ENCODE measurements at places on chromosomes 16 and 17.

DNA sequence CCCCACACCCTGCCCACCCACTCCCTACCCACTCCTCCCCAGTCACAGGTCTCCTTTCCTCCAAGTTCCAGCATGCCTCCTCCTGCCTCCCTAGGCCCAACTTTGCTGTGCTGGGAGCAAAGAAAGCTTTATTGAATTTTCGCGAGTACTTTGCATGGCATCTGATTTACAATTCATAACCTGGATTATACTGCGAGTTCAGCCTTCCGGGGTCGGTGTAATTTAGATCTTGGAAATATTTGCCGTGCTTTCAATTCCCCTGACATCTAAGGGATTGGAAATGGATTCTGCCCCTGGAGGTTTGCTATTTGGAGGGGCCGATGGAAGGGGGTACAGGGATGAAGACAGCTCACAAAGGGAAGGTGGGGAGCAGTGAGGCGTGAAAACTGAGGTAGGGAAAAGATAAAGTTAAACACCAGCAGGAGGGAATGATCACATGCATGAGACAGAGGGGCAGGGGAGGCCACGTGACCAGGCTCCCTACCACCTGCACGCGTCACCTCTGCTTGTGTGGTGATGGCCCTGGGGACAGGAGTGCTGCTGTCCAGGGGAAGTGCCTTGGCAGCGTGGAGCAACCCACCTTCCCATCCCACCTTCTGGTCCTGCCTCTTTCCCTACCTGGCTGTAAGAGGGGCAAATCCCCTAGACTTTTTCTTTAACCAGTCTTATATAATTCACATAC, 132.3 kb upstream of the RPL38 start:
- no peak for DNase-seq

GRCh38 chr17:73011016-73011486, 81.4 kb downstream of the SLC39A11 start:
- DNase-seq: no peak

GRCh38 chr17:82238472-82239201, 9.8 kb downstream of the SLC16A3 start:
- peak; percentile 49 for DNase-seq

- DNase-seq: no peak
These were observed 5.0 kb upstream of the EFTUD2 start for GRCh38 chr17:44904001-44904984.

DNA sequence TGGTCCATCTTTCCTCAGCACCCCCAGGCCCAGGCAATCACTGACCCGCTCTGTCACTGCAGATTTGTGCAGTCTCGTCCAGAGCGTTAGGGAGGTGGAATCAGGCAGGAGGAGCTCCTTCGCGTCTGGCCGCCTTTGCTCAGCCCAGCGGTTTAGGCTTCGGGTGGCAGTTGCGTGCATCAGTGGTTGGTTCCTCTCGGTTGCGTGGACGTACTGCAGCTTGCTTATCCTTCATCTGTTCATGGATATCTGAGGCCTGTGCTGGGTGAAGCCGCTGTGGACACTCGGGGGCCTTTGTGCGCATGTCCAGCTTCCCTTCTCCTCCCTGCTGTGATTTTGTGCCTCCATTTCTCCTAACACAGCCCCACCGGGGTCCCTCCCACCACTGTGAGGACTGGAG, 4.7 kb upstream of the P2RX1 start:
- no peak for DNase-seq

DNA sequence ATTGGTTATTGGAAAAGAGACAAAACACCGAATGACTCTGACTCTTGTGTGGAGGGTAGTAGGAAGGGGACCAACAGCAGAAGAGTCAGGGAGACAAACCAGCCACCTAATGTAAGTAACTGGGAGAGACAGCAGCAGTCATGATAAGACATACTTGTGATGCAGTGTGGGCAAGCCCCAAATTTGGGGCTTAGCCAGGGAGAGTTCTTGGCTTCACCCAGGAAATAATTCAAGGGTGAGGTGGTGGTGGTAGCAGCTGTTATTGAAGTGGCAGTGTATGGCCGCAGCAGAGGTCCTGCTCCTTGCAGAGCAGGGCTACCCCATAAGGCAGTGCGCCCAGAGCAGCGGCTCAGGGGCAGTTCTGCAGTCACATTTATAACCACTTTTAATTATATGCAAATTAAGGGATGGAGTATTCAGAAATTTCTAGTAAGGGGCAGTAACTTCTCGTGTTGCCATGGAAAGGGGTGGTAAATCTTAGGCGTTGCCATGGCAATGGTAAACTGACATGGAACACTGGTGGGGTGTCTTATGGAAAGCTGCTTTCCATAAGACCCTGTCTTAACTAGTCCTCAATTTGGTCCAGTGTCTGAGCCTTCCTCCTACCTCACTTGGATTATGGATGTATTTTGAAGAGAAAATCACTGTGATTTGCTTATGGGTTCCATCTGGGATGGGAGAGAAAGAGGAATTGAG, 317.1 kb downstream of the PHKB start:
- DNase-seq: no peak

- no peak for DNase-seq
These were observed 180.8 kb downstream of the SALL1 start for GRCh38 chr16:50970281-50970680.

DNA sequence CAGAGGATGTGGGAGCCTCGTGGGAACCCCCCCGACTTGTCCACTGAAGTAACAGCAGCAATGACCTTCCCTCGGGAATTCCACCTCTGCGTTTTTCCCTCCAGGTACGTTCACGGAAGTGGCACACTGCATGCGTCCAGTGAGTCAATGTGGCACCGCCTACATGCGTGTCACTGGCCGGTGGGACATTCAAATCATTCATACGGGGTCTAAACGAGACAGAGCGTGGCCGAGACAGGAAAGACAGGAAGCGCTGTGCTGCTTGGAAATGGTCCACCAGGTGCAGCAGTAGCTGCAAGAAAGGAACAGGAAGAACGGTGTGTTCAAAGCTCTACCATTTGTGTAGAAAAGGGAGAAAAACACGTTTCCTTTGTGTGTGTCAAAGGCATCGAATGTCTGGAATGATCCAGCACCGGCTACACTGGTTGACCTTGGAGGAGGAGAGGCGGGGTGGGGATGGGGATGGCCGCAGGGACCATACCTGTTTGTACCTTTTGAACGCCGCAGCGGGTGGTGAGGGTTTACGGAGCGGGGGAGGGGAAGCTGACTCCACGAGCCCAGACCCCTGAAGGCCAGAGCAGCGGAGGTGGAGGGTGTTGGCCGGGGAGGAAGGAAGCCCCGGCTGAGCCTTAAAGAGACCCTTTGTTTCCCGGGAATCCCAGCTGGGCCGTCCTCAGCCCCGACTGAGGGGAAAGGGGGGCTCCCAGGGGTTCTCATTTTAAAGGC, 1.7 kb upstream of the PGAP6 start:
- no peak for DNase-seq

- no peak for DNase-seq
These were observed 34.9 kb upstream of the DHX40 start for GRCh38 chr17:59530531-59530930.

DNA sequence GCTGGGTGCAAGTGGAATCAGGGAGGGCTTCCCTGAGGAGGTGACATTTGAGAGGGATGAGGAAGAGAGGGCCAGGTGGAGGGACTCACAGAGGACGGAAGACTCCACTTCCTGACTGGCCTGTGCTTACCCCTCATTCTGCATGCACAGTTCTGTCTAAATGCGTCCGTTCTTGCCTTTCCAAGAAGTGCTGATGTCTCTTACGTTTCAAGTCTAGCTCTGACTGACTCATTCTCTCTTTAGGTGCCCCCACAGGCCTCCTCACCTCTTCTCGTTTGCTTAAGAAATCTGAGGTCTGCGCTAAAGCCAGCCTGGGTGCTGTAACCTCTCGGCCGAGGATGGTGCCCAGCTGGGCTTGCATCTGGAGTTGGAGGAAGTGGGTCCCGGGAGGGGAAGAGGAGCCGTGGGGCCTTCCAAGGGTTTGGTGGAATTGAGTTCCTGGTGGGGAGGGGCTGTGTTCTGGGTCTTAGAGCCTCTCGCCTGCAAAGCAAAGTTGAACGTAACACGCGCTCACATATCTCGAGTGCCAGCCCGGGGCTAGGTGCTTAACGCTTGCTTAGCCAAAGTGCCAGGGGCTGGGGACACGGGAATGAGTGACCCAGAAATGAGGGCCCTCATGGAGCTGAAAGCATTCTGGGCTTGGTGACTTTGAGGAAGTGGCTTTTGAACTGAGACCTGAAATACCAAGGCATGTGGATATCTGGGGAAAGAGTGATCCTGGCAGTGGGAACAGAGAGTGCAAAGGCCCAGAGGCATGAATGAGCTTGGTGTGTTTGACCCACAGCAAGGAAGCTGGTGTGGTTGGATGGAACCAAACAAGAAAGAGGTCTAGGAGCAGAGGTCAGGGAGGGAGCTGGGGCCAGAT, 4.8 kb downstream of the IL4R start:
- no peak for DNase-seq

- DNase-seq: peak; percentile 3
These were observed 28.2 kb upstream of the KPNB1 start for GRCh38 chr17:47621293-47622179.

DNA sequence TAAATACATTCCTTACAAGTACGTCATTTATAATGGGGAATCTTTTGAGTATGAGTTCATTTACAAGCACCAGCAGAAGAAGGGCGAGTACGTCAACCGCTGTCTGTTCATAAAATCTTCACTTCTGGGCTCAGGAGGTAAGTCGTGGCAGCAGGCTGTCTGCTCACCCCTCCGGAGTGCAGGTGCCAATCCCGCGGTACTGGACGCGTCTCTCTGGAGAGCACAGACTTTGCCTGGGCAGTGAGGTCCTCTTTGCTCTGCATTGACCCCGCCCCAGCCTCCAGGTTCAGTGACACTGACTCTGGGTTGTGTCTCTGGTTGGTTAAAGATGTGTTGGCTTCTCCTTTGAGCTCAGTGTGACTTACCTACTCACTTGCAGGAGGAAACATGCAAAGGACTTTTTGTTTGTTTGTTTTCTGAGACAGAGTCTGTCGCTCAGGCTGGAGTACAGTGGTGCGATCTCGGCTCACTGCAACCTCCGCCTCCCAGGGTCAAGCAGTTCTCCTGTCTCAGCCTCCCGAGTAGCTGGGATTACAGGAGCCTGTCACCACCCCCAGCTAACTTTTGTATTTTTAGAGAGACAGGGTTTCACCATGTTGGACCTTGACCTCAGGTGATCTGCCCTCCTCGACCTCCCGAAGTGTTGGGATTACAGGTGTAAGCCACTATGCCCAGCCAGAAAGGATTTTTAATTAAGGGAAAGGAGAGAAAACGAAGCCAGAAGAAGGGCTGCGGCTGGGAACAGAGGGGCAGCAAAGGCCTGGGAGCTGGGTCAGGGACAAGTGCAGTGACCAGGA, 31.2 kb downstream of the RNF213 start:
- DNase-seq: no peak

GRCh38 chr16:13421726-13422125, 498.2 kb upstream of the ERCC4 start:
- DNase-seq: no peak

DNA sequence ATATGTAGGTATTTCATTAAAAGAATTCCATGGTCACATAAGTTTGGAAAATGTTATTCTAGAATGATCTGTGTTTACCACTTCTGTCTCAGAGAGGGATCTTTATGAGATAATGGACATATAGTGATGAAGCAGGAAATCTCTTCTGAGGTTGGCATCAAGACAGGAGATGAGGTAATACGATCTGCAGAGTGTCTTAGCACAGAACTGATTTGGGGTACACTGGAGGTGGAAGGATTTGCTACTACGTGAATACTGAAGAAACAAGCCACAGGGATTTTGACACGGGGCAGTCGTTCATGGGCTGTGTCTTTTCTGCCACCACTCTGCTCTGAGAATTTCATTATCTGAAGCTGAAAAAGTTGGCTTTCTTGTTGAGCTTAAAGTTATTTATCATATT, 5.5 kb downstream of the CBFB start:
- no peak for DNase-seq

DNA sequence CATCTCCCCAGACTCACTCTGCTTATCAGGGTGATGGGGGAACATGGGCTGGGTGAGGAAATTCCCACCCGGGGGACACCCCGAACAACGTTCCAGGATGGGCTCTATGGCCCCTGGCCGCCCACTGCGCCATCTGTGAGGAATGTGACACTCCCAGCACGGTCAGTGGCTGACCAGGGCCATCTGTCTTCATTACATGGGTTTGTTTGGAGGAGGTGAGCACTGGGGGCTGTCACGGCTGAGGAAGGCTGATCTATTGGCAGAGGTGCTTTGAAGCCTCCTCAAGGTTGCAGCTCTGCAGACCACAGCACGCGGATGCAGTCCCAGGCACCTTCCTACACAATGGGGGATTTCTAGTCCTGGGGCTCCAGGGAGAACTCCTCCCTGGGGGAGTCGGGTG, 214.1 kb upstream of the FOXF1 start:
- no peak for DNase-seq

DNA sequence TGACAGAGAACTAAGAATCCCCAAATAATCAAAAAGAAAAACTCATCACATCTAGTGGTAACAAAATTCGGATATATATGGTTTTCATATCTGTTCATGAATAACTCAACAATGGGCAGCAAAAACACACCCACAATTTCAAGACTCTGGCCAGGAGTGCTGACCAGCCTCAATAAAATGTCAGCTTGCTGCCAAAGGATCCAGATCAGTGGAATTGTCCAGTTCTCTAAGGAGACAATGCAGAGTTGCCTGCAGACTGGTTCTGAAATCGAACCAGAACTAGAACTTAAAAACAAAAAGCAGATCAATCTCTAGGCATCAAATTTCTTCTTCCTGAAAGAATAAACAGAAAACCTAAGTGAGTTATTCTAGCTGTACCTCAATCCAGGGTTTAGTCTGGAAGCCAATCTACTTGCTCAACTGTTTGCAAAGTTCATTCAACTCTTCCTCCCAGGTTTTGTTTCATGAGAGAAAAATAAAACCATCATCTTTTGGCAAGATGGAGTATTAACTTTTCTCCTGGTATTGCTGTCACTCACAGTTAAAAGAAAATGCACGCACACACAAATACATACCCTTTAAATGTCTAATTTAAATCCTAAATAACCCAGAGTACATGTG, 61.0 kb downstream of the CFDP1 start:
- DNase-seq: no peak

- no peak for DNase-seq
These were observed 3.4 kb downstream of the TBC1D24 start for GRCh38 chr16:2478279-2478678.

GRCh38 chr17:19410875-19411620, at the start of gene RNF112:
Gene RNF112, plus strand, starts transcription at chr17:19411232. Its CDS starts 177 bp downstream, at chr17:19411409.
- DNase-seq: peak; percentile 18

- no peak for DNase-seq
These were observed 26.5 kb downstream of the PDIA2 start for GRCh38 chr16:309476-309875.

Measured in amygdala (tissue), 56 donors.